Daoy (cell line): ENCODE measurements at places on chromosomes 7 and 10. TPM values are rescaled to one million over a fixed set of nuclear protein-coding genes. Genes with fewer than 3 reads are reported as not detected.

The IFIT1B gene
- 0.09 TPM in 1 of 2 replicates, not detected in the other for total RNA-seq

The TRPV5 gene
- 0.06 TPM in 1 of 2 replicates, not detected in the other for total RNA-seq

The DIP2C gene
- 1.5 and 2.7 TPM in 2 replicates for total RNA-seq

The PLXNA4 gene
- 0.69 and 5.5 TPM in 2 replicates for total RNA-seq

The SLC13A1 gene
- total RNA-seq = not detected in 2 replicates

The ZNF425 gene
- 1.3 and 1.4 TPM in 2 replicates for total RNA-seq

The CNPY1 gene
- 1.7 and 2.7 TPM in 2 replicates for total RNA-seq

The GPER1 gene
- total RNA-seq = 0.40 and 4.5 TPM in 2 replicates

DNA sequence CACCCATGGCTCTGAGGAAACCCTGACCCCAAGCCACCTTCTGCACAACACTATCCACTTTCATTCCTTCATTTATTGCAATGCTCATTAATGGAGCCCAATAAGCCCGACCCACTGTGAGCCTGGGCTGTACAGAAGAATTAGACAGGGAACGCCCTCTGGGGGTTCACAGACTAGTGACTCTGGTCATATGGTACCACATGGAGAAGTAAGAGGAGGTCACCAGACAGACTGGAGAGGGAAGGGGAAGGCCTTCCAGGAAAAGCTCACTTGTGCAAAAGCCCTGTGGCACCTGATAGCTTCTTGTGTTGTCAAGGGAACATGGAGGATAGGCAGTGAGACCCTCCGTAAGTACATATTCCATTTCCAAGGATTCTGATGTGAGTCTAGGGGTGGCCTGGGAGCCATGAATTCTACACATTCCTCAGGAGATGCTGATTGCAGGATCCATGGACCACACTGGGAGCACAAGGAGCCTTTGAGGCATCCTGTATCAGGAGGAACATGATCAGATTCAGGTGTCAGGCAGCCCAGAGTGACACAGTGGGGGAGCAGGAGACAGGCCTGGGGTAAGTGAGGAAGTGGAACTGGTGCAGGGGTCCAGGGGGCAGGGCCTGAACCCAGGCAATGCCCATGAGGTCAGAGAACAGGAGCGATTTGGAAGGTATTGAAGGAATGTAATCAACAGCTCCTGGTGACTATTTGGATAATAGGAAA is 19.9 kb downstream of the TMEM72 start:
- no peak for DNase-seq

GRCh38 chr7:137316648-137317353 is 26.7 kb downstream of the PTN start:
- no peak for DNase-seq

- DNase-seq = no peak
These were observed 1.2 kb upstream of the AHR start for GRCh38 chr7:17297243-17297642.

DNA sequence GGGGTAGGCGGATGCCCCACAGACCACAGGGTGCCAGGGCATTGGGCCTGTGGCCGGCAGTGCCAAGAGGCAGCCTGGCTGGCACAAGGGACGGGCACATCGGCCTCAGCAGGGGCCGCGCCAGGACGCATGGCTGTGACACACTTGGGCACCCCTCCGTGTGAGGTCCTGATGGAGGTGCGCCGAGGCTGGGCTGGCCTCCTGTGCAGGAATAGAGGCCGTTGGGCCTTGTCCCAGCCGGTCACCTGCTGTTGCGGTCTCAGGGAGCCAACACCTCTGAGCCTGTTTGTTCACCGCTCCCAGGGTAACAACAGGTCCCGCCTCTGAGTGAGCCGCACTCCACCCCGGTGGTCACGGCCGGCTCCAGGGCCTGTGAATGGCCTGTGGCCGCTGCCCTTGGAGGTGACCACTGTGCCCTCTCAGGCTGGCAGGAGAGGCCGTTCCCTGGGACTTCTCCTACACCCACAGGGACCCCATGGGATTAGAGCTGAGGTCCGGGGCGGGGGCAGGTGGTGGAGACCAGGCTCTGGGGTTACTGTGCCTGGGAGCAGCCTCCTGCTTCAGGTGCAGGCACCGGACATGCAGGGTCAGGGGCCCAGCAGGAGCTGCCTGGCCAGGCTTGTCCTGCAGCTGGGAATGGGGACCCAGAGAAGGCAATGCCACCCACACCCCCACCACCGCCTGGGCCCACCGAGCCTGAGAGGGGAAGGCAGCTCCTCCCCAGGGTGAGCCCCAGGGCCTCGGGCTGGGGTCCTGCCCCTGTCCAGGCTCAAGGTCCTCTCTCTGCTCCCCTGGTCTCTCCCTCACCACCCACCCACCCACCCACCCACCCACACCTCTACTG is 12.0 kb downstream of the PWWP2B start:
- no peak for DNase-seq

DNA sequence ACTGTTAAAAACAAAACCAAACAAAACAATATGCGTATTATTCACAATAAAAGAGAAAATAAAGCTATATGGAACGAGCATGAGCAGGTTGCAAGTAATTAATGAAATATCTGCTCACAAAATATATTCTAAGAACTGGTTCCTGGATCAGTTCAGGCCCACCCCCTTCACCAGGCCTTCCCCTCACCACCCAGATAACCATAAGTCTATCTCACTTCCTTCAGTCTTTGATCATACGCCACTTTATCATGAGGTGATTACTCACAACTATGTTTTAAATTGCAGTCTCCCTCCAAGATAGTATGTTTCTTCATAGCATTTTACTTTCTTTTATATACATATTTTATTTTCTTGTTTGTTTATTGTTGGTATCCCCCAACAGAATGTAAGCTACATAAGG is 263.1 kb upstream of the HGF start:
- DNase-seq = no peak

- DNase-seq = peak; percentile 90
These were observed 11.2 kb downstream of the SLC13A4 start for GRCh38 chr7:135716677-135717238.

GRCh38 chr10:48576501-48576900 is 28.4 kb downstream of the ARHGAP22 start:
- DNase-seq = no peak

DNA sequence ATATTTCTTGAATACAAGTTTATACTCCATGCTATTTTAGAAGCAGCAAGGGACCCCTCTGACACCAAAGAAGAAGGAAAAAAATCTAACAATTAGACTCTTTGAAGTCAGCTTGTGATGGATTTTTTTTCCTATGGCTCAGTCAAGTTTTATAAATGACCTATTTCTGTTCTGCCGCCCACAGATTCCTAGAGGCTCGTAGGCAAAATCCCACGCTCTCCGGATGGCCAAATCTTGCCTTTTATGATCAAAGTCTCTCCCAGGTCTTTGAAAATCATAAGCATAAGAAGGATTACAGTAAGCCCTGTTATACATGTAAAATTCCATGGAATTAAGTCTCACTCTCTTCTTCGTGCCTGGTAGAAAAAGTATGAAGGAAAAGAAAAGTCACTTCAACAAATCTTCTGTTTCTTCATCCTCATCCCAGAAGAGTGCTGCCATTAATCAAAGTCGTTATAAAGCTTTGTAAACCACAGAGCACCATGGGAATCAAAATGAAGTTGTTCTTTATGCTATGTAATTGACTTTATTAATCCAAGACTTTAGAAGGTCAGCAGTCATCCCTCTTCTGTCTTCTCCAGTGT is 33.1 kb downstream of the ASB13 start:
- DNase-seq = no peak

DNA sequence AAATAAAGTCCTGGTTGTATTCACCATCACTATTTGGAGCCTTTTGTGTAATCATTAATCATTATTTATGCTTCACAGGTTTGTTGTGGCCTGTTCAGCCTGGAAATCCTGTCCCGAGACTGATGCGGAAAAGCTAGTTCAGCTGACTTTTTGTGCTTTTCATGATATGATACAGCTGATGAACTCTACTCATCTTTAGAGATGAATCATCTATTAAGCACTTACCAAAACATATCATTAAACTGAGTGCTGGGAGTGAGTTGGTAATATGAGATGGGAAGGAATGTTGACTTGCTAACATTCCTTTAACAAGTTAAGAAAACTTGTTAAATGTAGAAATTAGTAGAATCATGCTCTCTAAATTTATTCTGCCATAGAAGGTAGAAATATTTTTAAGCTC is 53.0 kb downstream of the CROT start:
- DNase-seq = peak; percentile 5

DNA sequence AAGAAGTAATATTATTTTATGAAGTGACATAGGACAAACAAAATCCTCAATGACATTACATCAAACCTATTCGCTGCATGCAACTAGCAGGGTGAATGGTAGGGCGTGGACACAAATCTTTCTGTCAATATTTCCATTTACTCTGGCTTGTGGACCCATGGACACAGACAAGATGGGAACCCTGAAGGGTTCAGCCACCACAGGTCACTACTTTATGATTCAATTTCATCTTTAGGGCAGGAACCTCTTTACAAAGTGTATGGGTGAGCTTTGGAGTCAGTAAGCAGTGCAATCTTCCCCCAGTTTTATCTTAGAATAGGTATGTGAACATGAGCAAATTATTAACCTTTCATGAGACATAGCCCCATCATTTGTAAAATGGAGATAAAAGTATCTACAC is 982.4 kb upstream of the LRRTM3 start:
- no peak for DNase-seq

- DNase-seq = no peak
These were observed 5.2 kb downstream of the AGAP3 start for GRCh38 chr7:151091431-151091830.

DNA sequence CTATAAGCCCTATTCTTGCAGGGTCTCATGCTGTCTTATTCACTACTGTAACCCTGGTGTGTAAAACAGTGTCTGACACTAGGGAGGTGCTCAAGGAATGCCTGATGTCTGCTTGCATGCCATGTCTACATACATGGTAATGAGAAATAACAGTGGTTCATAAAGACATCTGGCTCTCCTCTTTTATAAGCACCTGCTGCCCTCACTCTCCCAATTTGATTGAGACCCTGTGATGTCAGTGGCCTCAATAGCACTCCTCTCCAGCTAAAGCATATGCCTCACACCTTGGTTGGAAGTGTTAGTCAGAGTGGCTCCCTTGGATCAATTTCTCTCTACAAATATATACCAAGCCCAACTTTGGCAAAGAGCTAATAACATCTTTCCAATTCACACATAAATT is 30.6 kb downstream of the ANK3 start:
- no peak for DNase-seq

- DNase-seq = no peak
These were observed 1.9 kb upstream of the SUV39H2 start for GRCh38 chr10:14876764-14877163.

GRCh38 chr7:154738216-154738615 is 264.7 kb downstream of the PAXIP1 start:
- no peak for DNase-seq
